Glutamatergic neuron (in vitro differentiated cells): ENCODE measurements at places on chromosomes 2 and 18.

DNA sequence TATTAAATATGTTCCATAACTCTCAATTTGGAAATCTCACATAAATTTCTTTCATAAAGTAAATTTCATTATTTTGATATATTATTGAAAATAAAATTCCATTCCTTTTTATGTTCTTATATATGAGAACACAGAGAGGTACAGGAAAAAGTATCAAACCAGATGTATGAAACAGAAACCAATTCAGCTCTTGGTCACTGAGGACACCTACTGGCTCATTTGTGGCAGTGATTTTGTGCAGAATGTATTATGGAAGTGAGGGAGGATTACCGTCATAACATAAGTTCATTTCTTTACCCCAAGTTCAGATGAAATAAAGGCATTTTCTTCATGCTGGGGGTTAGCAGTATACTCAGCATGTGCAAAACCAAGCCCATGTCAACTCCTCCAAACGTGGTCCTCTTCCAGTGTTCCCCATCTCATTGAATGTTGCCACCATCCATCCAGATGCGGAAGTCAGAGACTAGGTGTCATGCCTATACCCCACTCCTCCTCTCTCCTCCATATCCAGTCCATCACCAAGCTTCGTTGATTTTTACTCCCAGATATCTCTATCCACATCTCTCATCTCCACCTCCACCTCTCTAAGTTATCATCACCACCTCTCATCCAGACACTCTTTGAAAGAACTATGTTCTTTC lies 41.7 kb upstream of the MALL start:
- no peak for DNase-seq

GRCh38 chr2:112150447-112150846 lies 12.3 kb downstream of the FBLN7 start:
- DNase-seq, result no peak

GRCh38 chr2:150705767-150706166 lies 218.3 kb upstream of the RND3 start:
- no peak for DNase-seq

DNA sequence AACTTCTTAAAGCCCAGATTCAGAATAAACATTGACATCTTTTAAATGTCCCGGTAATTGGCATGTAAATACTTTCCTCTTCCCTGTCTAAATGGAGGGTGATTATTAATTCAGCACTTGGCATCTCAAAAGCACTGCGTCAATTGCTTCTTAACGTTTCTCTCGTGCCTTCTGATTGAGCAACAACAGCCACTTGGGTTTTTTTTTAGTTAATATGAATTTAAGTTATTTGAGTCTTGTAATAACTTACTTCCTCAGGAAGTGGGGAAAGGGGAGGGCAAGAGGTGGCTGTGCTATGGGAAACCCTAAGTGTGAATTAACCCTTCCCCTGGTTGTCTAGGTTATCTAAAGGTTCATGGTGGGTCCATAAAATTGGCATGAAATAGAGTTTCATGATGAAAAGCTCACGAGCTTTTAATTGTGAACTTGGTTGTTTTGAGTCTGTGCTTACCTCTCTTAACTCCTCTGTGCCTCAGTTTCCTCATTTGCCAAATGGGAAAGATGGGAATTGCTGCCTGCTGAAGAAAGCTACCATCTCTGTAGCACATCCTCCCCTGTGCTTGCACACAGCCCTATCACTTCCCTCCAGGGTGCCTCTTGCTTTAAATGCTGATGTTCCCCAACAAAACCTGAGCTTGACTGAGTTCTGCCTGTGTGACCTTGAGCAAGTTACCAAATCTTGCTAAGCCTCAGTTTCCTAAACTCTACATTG lies 126.3 kb upstream of the BCL2L11 start:
- no peak for DNase-seq

GRCh38 chr18:40094441-40094840 lies 1860.6 kb upstream of the PIK3C3 start:
- DNase-seq, result no peak
